ENCODE measurements at places on chromosomes 7 and 10. TPM values are rescaled to one million over a fixed set of nuclear protein-coding genes. Genes with fewer than 3 reads are reported as not detected.
A peak's percentile ranks its signal among the peaks of the same experiment; 100 is the strongest.

DNA sequence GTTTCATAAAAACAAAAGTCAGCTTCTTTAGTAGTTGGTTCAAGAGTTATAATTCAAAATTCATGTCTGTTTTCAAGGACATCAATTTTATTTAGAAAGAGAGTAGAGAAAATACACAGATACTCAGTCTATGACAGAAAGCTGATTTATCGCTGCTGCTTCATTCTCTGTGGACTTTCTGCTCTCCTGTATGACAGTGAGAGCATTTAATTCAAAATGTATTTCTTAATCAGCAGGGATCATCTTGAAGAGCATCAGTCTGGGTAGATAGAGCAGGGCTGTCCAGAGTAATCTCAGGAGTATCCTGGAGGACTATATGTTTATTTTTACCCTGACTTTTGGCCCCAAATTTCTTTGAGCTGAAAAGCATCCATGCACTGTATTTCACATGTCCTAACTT lies 1676.7 kb downstream of the REEP3 start:
- no peak for DNase-seq

DNA sequence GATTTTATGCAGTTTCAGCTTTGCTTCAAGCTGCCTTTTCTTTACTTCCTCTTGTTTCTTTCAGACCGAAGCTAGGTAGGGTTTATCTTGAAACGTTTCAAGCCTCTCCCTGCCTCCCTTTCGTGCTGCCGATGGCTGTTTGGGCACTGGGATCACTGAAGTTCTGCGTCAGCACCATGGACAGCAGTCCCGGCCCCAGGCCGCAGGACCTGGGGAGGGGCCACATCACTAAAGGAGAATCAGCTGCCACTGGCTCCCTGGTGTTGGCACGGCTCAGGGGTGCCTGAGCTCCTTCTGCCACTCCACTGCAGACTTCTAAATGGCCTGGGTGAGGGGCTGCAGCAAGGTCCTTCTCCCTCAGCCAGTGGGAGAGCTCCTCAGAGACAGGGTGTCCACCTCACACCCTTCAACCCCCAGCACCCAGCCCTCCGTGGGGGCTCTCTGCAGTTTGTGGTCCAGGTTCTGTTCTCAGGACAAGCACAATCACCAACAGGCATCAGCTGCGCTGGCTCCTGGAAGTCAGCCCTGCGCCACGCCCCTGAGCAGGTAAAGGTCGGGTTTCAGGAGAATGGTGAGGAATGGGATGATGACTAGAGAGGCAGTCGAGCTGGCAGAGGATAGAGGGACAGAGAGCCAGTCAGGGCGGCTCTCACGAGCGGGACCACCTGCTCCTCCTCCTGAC lies 387.2 kb downstream of the TCERG1L start:
- DNase-seq = no peak

DNA sequence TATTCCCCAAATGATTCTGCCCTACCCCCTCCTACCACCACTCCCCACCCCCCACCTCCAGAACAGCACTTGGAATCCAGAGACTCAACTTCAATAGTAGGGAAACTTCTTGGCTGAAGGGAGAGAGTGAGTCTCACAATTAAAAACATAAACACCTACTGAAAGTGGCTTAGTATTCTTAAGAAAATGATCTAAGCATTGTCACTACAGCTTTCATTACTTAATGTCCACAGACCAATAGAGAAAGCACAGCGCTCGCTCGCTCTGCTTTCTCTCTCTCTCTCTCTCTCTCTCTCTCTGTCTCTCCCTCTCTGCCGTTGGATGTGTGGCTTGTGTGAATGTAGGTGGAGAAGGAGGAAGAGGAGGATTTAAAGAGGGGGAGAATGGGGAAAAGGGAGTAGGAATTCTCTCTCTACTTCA lies 1.5 kb upstream of the SEMA3A start:
- DNase-seq = peak; percentile 33

DNA sequence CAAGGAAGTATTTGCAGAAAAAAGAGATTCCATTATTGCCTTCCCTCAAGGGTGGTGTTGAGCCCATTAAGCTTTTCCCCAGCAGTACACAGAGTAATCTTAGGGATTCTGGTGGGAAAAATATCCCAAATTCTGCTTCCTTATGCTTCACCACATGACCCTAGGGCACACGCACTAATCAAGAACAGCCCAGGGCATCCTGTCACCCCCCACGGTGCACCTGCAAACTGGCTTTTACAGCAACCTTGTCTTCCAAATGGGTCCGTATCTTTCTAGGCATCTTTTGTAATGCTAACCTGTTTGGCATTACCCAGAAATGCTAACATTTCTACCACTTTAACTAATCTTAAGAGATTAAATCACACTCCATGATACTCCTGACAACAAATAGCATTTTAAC lies 926 bp upstream of the C7orf33 start:
- no peak for DNase-seq

- no peak for DNase-seq
These were observed 148.1 kb upstream of the CELF2 start for GRCh38 chr10:10869592-10869991.

GRCh38 chr10:124066781-124067714 lies 26.4 kb downstream of the CHST15 start:
- no peak for DNase-seq

DNA sequence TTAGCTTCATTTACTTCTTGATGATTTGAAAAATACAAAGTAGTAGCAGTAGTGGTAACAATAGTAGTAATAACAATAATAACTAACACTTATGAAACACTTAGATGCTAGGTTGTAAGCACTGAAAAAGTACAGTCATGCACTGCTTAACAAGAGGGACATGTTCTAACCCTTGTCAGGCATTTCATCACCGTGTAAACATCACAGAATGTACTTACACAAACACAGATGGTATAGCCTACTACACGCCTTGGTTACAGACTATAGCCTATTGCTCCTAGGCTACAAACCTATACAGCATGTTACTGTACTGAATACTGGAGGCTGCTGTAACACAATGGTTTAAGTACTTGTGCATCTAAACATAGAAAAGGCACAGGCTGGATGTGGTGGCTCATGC lies 60.6 kb downstream of the PUS7 start:
- no peak for DNase-seq

DNA sequence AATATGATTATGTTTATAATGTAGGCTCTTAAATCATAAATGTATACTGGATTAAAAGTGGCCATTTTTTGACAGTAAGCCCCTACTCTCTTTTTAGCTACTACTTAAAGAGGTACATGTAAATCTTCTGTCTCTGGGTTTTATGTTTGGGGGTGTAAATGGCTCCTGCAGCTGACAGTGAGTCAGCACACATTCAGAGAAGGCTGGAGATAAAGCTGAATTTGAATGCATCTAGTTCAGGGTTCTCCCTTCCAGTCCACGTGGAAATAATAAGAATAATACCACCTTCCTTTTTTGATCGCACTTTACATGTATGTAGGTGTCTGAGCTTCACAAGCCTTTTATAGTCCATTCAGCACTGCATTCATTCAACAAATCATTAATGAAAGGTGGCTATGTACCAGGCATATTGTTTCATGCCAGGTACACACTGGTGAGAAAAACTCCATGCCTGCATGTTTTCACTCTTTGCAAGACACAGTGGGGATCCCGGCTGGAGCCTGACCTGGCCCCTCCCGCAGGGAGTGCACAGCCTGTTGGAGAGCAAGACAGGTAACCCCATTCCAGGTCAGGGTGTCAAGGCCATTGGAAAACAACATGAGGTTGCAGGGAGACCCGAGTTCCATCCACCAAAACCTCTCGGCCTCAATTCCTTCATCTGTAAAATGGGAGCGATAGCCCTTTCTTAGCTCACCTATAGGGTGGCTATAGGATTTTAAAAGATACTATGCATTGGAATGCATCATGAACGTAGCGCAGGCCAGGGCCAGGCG lies 107.5 kb upstream of the ANLN start:
- no peak for DNase-seq

DNA sequence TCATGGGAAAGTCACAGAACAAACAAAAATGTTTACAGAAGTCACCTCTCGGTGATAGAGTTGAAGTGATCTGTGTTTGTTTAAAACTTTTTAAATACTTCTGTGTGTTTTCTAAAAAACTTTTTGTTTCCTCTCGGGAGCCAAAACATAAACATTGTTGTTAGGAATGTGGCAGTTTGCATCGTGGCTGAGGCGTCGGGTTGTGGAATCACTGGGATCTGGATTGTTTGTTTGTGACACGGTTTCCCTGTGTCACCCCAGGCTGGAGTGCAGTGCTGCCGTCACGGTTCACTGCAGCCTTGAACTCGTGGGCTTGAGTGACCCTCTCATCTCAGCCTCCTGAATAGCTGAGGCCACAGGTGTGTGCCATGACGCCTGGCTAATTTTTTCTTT lies 29.0 kb upstream of the SUN1 start:
- no peak for DNase-seq

- no peak for DNase-seq
These were observed 53.1 kb upstream of the DDC start for GRCh38 chr7:50618281-50618680.

DNA sequence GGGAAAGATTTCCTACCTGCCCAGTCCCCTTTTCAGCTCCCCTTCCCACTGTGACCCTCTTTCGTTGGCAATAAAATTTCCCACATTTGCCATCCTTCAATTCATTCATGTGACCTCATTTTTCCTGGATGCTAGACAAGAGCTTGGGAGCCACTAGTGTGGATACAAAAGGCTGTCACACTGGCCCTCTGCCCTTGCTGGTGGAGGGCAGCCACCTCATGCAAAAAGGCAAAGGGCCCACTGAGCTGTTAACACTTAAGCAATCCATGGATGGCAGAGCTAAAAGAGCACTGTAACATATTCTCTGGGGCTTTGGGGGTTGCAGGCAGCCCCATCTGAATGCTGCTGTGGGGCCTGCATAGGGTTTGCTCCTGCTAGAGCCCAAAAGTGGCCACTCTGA lies 315.1 kb downstream of the NEBL start:
- DNase-seq = no peak

Gene FAM185A
- total RNA-seq = 11.2 TPM

Gene LGI1
- not detected for total RNA-seq
